Upper lobe of right lung (tissue), 1 donor: ENCODE measurements at places on chromosomes 2 and 18. TPM values are rescaled to one million over a fixed set of nuclear protein-coding genes. Genes with fewer than 3 reads are reported as not detected.

The SATB2 gene
- total RNA-seq: 3.9 TPM

The GAREM1 gene
- 11.5 TPM for total RNA-seq

The COL4A4 gene
- total RNA-seq: 36.1 TPM

The KCNIP3 gene
- 3.0 TPM for total RNA-seq

GRCh38 chr2:203659331-203660049, 46.9 kb upstream of the CD28 start:
- H3K27ac ChIP-seq: no peak overlapping the region
- H3K36me3 ChIP-seq: no peaks in the 10 kb centered on the region
- peaks cover 16% of the 10 kb centered on the region for H3K4me1 ChIP-seq
- no peak overlapping the region for H3K4me3 ChIP-seq

DNA sequence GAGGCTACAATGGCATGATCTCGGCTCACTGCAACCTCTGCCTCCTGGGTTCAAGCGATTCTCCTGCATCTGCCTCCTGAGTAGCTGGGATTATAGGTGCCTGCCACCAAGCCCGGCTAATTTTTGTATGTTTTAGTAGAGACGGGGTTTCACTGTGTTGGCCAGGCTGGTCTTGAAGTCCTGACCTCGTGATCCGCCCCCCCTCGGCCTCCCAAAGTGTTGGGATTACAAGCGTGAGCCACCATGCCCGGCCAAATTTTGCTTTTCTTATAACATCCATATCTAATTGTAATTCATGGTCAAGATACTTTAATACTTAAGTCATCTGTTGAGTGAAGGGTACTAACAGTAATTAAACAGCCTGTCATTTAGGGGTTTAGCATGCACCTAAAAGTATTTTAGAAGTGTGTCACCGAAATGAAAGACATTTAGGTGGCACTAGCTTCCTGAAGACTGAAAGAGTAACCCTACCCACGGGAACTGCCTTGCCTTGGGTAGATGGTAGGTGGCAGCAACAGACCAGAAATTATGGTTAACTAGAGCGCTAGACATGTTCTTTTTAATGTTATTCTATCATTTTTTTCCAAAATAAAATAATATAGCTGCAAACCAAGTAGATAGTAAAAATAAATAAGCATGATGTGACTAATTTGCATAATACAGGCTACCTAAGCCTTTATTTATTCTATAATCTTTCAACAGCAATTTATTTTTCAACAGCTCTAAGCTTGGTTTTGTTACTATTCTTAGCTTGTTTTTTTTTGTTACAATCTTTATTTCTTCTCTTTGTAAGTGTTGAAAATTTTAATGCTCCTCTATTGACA, 8.6 kb upstream of the ACYP2 start:
- H3K4me3 ChIP-seq: no peak overlapping the region
- no peaks in the 10 kb centered on the region for H3K27me3 ChIP-seq
- H3K4me1 ChIP-seq: peaks cover 12% of the 10 kb centered on the region

DNA sequence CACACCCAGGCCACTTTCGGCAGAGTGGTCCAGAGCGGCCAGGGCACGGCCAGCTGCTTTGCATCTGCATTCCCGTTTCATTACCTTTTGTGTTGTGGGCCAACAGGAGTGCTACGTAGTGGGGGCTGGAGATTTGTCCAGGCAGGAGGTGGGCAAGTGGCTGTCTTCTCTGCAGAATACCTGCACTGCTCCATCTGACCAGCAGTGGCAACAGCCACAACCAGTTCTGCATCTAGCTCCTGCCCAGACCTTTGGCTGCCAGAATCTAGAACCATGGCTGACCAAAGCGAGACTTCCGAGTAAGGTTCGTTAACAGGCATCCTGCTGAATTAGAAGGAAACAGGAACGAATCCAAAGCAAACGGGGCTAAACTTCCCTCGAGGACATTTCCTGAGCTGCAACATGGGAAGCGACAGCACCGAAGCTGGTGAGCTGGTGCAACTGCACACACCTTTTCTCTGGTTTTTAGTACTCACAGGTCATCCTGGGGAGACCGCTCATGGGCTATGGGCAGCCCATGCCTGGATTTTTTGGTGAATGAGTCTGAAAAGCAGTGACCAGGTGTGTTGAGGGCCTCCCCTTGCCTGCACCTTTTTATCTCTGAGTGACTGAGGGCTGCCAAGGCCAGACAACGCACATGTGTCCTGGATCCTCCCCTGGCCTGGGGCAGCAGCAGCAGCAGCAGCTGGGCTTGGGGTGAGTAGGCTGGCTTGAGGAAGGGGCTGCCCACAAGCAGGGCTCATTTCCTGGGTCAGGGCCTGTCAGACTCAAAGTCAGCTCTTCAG, 10.5 kb downstream of the GDF7 start:
- H3K27ac ChIP-seq: no peak overlapping the region
- no peak for DNase-seq
- H3K36me3 ChIP-seq: no peaks in the 10 kb centered on the region
- no peak overlapping the region for H3K4me3 ChIP-seq
- peaks cover 5% of the 10 kb centered on the region for H3K4me1 ChIP-seq
- peaks cover 20% of the 10 kb centered on the region for H3K27me3 ChIP-seq

- H3K4me3 ChIP-seq: no peak overlapping the region
- no peaks in the 10 kb centered on the region for H3K4me1 ChIP-seq
- H3K27me3 ChIP-seq: no peaks in the 10 kb centered on the region
- no peak overlapping the region for H3K27ac ChIP-seq
These were observed 32.1 kb downstream of the MARCHF7 start for GRCh38 chr2:159744363-159744762.

- no peaks in the 10 kb centered on the region for H3K27me3 ChIP-seq
- H3K4me1 ChIP-seq: no peaks in the 10 kb centered on the region
- no peak overlapping the region for H3K4me3 ChIP-seq
- H3K36me3 ChIP-seq: no peaks in the 10 kb centered on the region
These were observed 77.3 kb downstream of the QPCT start for GRCh38 chr2:37421686-37422085.
